ENCODE measurements at places on chromosomes 4 and X.
A peak's percentile ranks its signal among the peaks of the same experiment; 100 is the strongest.

DNA sequence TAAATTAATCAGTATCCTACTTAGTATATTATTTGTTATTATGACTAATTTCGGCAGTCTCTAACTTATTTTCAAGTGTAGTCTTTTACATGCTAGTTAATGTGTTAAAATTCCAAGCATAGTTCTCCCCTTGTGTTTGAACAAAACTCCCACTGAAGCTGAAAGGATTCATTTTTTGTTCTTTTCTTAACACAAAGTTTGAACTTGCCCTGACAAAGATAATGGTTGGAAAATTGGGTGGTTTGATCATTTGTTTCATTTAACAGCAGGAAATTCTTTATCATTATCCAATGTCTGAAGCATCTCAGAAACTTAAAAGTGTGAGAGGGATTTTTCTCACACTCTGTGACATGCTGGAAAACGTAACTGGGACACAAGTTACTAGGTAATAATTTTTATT, 36.0 kb downstream of the INTU start:
- DNase-seq = no peak

GRCh38 chrX:68995780-68996551, 167.1 kb downstream of the EFNB1 start:
- no peak for DNase-seq

- DNase-seq = no peak
Measured at GRCh38 chrX:2373615-2374014, 127.2 kb downstream of the DHRSX start.

DNA sequence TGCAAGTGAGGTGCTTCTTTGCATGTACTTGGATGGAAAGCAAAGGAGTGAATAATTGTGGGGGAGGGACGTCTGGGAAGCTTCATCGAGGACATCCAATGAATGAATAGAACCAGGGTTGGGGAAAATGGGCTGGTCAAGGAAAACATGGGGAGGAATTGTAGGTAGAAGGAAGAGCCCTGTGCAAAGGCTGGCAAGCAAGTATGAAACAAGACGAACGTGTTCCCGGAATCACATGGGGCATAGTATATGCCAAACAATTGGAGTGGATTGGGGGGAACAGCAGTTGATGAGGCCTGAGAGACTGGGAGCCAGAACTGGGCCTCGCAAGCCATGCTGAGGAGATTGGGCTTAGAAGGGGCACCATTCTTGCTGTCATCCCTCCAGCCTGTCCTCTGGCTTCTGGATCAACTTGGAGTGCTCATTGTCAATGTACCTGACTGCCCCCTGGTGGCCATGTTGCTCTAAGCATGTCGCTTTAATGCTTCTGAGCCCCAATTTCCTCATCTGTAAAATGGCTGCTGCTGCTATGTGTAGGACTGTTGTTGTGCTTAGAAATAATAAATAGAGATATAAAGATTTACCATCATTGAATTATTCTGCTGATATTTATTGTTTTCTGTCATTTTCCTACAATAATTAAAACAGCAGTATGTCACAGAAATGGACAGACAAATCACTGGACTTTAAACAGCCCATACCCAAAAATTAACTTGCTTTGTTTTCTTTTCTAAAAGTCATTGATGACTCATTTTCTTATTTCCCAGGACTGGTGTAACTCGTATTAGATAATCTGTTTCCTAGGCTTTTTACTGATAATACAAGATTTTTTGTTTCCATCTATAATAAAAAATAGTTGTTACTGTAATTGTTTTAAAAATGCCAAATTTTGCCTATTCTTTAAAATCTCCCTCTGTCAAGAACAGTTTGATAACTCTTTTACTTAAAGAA, 66.4 kb downstream of the JADE3 start:
- peak; percentile 68 for DNase-seq

GRCh38 chr4:2824836-2825381, 18.7 kb upstream of the ADD1 start:
- no peak for DNase-seq

DNA sequence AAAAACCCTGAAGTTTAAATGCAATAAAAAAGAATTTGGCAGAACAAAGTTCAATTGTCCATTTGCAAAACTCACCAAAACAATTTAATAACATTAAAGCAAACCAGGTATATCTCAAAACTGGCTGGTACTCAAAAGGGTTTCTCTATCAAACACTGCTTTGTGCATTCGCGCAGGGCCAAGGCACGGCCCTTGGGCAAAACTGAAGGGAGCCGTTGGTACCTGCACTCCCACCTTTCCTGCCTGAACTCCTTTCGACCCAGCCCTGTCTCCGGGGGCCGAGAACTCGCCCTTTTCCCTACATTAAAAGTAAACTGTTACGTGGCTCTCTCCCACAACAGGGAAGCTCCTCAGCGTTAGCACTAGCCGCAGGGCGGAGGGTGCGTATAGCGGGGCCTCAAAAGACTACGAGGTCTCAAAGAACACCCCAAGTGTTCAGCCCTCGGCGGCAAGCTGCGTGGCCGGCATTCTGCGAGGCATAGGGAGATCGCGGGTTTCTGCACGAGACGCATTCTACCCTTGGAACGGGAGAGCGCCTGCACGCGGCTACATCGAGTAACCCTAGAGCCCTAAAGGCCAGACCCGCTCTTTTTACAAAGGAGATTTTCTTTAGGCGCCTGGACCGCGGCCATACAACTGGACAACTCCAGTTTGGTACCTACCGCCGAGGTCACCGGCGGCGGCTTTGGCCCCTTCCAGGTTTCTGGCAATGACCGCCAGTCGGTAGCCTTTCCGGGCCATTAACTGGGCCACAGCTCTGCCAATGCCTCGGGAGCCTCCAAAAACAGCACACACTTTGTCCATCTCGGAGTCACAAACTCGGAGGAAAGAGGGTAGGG, 550 bp downstream of the CBR4 start:
- DNase-seq = peak; percentile 44

DNA sequence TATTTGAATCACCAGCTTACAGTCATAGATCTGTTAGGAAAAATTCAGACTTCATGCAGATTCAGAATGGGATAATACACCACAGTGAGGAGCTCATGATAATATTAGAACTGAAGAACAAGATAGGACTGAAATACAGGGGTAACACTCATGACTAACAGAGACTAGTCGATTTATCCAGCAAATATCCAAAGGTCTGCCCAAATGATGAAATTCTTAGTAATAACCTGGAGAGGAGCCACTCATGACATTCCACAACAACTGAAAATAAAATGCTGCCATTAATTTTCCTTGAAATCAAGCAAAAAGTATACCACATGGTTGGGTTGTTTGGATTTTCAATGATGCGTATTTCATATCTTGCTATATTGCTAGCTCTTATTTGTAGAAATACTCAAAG, 903.7 kb upstream of the ADGRL3 start:
- no peak for DNase-seq

DNA sequence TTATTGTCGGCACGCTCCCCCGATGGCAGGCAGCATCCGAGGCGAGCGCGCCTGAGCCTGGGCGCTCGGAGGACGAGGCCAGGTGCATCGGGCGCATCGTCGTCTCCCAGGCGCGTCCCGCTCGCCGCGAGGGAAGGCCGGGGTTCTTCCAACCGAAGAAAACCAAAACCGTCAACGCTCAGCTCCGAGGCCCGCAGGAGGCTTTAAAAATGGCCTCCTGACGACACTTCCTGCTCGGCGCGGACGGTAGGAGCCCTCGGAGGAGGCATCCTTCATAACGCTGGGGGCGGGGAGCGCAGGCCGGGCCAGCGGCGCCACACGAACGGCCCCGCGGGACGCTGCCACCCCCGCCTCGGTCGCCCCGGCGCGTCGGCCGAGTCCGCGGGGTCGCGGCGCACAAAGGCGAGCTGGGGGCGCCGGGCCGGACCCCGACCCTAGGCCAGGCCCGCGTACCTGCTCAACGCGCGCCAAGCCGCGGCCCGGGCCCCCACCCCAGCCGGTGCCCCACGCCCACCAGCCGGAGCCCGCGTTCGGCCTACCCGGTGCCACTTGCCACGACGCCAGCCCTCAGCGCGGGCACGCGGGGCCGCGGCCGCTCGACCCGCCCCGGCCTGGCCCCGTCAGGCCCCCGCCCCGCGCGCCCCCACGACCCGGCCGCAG, 501 bp downstream of the ZNF518B start:
- DNase-seq = peak; percentile 58

- DNase-seq = no peak
Measured at GRCh38 chr4:3826247-3827172, 60.3 kb downstream of the ADRA2C start.

DNA sequence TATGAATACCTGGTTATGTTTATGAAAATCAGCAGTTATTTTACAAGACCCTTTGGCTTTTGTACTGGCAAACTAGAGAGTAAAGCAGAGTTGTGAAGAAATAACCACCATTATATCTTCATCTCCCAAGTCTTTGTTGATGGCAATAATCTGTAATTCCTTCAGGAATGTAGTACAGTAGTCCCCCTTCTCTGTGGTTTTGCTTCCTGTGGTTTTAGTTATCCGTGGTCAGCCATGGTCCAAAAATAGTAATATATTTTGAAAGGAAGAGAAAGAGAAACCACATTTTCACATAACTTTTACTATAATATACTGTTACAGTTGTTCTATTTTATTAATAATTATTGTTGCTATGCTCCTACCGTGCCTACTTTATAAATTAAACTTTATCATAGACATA, 27.8 kb downstream of the BANK1 start:
- no peak for DNase-seq
